ENCODE measurements at places on chromosomes 1 and 21.

DNA sequence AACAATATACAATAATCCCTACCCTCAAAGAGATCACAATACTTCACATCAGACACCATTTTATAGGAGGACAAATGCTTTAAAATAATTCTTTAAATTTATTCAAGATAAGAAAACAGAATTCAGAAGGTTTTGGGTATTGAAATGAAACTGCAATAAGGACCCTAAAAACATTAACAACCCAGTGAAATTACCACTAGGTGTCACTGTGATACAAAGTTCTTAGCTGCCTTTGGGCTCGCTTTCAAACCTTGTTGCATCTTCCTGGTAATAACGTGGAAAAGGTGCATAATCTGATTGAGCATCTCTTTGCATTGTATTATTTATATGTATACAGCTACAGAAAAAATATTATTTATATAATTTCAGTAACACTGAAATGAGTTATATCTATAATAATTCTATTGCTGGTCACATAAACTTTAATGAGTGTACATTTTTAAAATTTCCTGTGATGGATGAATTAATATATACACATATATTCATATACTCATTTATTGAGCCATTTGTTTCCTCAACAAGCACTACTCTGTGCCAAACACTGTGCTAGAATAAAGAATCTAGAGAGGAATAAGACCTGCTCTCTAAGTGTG, 185.2 kb downstream of the FAF1 start:
- DNase-seq, result no peak

- no peak for DNase-seq
Observed at GRCh38 chr1:240107058-240107684, 15.5 kb downstream of the FMN2 start.

- DNase-seq, result no peak
Observed at GRCh38 chr21:43774163-43774562, 1.9 kb downstream of the CSTB start.

- DNase-seq, result no peak
Observed at GRCh38 chr21:42840411-42841155, 38.8 kb downstream of the WDR4 start.

DNA sequence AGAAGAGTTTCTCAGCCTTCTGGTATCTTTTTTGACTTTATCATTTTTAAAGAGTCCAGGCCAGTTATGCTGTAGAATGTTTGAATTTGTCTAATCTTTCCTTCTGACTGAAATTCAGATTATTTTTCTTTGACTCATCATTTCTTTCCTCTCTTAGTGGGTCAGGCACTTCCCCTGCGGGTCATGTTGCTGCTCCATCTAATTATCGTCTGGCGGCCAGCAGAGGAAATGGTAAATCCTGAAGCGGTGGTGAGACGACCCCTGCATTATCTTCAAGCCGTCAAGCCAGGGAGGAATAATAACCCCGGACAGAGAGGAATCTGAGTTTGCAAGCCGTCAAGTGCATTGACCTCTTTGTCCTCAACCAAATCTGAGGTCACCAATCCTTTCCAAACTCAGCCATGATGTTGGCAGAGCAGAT, 102.1 kb downstream of the ADSS2 start:
- DNase-seq, result no peak

GRCh38 chr1:235254721-235255120, 73.3 kb downstream of the ARID4B start:
- DNase-seq, result no peak

DNA sequence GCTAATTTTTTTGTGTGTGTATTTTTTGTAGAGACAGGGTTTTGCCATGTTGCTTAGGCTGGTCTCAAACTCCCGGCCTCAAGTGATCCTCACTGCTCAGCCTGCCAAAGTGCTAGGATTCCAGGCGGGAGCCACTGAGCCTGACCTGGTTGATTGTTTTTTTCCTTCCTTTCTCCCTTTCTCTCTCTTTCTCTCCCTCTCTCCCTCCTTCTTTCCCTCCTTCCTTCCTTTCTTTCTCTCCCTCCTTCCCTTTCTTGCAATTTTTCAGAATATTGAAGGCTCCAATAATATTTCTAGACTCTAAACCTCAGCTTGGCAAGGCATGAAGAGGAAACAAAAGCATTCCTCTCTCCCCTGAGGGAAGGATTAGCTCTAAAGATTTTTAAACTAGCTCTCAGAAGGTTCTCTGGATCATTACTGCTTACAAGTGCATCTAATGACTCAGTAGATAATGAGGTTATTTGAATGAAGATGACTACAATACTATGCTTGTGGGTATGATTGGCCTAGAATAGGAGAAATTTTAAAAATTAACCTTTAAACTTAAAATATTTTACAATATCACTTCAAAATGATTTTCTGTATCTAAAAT, 68.5 kb upstream of the GADD45A start:
- no peak for DNase-seq

- no peak for DNase-seq
Observed at GRCh38 chr1:172431721-172432192, 11.3 kb downstream of the C1orf105 start.

- no peak for DNase-seq
Observed at GRCh38 chr1:169392406-169392805, 24.4 kb downstream of the BLZF1 start.

DNA sequence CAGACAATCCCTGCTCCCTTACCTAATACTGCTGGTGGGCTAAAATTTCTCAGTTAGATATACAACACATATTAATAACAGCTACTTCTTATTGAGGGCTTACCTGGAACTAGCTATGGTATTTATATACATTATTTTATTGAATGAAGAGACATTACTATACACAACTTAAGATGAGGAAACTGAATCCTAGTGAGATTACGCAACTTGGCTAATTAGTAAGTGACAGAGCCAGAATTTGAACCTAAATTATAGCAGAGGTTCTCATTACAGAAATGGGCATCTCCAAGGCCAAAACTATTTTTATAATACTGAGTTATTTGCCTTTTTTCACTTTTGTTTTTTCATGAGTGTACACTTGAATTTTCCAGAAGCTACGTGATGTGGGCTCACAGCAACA, 44.5 kb upstream of the SMYD2 start:
- DNase-seq, result no peak

DNA sequence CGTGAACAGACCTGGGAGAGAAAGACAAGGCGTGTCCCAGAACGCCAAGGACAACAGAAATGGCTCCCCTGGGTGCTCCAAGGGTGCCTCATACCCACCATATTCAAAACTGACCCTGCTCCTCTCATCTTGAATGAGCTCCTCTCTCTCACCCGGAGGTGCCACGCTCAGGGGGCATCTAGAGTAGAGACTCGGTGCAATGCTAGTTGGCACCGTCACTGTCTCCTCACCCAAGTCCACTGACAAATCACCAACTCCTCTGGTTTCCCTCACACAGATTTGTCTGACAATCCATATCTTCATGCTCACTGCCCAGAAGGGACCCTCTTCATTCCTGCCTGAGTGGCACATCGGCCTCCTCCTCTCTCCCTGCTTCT, 5.0 kb downstream of the TMEM125 start:
- DNase-seq, result no peak

DNA sequence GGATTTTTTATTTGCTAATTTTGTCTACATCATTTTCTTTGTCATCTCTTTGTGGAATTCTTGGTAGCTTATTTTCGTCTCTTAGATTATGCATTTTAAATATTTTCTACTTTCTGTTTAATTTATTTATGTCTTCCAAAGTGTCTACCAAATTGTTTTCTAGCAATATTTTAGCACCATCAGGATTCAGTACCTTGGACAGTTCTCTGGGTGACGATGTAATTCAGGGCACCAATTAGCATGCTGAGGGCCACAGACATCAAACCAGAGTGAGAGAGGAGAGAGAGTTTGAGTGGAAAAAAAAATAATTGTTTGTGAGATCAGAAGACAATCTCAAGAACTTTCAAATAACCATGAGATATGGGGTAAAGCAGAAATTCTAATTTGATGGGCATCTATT, 169.8 kb upstream of the CXADR start:
- no peak for DNase-seq

- no peak for DNase-seq
Observed at GRCh38 chr1:84722794-84723193, 32.5 kb upstream of the SSX2IP start.

DNA sequence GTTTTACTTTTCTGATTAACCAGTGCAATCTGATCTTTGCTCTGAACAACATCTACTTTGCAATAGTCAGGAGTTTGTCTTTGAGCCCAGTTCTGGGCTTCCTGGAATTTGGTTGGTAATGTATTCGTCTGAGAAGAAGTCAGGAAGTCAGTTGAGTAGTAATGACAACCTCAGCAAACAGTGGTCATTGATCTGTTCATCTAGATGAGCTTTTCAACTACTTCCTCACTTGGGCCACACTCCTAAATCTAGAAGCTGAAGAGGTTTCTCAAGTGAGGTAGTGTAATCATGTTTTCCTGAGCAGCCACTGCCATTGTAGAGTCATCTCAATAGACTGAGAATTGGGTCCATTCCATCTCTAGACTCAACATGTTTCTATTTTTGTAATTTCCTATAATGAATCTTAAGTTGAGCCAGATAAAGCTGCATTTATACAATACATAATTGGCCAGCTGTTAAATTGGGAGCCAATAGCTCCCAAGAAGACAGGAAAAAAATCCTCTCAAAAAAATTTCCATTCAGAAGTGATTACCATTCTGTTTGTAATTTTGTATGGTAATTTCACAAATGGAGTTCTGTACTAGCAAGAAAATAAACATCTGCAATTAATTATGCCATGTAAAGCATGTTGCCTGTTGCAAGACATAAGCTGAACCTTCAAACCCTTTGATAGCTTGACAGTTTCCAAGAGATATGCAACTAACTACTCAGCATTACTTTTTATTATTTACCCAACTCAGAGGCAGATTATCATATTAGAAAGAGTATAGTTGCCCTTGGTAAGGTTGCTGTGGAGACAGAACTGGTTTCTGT, 49.6 kb downstream of the WDR64 start:
- DNase-seq, result no peak

- no peak for DNase-seq
Observed at GRCh38 chr21:29194342-29194741, 63.9 kb downstream of the MAP3K7CL start.

DNA sequence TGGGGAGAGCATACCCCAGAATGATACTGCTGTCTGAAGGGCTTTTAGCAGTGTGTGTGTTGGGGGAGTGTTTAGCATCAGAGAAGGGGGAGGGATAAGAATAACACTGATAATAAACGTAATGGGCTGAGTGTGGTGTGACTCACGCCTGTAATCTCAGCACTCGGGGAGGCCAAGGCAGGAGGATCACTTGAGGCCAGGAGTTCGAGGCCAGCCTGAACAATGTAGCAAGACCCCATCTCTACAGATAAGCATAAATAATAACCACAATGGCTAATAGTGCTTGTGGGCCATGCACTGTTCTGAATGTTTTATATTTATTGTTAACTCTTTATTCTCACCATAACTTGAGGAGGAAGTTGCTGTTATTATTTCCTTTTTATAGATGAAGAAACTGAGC, 2.6 kb upstream of the LEFTY2 start:
- DNase-seq, result no peak

DNA sequence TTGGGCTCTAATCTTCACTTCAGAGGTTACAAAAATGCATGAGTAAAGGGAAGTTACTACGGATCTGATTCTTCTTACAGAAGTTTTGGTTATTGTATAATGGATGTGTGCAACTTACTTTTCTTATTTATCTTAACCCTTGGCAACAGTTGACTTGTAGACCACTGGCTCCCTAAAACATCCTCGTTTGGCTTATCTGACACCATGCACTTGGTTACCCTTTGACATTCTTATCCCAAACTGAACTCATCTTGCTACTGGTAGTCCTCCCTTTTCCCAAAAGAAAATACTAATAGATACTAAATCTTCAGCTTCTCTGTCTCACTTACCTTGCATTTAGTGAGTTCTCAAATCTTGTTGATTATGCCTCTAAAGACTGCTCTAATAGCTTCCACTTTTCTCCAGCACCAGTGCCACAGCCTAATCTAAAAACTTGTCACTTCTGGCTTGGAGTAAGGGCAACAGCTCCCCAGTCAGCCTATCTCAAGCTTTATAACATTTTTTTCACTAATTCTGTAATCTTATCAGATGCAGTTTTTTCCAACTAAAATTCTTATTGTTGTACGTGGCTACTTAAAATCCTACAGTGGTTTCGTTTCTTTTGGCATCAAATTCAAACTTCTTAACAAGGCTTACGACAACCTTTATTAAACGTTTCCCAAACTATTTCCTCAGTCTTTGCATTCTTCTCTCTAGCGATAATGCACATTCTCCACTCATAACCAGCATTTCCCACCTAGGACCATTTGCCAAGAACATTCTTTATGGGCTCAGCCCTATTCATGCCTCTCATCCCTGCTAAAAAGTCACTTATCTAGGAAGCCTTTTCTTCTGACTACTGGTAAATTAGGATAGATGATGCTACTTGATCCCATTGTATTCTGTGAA, 204.2 kb downstream of the KCNT2 start:
- DNase-seq, result no peak

DNA sequence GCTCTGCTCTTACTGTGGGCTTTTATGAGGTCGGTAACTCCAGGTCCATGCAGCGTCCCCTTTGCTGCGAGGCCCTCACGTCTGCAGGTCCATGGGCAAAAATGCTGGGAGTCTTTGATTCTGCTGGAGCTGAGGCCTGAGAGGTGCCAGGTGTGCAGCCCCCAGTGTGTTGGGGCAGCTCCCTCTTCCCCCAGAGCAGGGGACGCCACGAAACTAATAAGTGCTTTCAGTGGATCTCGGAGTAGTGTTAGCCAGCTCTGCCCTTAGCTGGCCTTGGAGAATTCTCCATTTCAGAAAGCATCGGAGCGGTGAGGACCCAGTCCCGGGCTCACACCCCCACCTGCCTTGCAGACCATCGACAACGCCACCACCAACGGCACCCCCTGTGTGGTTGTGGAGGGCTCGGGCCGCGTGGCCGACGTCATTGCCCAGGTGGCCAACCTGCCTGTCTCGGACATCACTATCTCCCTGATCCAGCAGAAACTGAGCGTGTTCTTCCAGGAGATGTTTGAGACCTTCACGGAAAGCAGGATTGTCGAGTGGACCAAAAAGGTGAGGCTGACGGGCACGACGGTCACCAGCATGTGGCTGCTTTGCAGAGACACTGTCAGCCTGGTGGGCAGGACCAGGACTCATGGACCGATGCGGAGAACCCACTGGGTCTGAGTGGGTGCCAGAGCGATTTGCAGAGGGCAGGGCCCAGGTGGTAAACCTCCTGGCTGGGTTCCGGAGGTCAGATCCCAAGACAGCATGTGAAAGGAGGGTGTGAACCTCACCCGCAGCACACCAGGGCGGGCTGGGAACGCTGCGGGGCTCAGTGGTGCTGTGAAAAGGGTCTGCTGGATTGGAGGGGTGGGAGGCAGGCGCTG, 25.5 kb downstream of the TRPM2 start:
- no peak for DNase-seq

GRCh38 chr1:231512147-231512698, 16.2 kb upstream of the TSNAX start:
- DNase-seq, result no peak

- peak; percentile 90 for DNase-seq
Observed at GRCh38 chr1:9289090-9289534, 3.6 kb upstream of the SPSB1 start.

DNA sequence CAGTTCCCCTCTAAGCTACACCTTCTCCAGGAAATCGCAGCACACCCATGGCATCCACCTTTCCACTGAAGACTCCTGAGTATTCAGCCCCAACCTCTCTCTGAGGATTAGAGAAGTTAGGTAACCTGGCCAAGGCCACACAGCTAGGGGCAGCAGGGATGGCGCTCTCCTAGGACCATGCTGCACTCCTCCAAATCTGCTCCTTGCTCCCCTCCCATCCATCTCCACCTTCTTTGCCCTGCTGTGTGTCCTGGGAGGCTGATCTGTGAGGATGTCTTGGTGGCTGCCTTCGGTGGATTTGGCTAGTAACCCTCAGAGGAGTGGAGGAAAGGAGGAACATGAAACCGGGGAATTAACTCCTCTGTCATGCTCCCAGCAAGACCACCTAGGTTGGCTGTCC, 20.0 kb upstream of the PROK1 start:
- no peak for DNase-seq

- DNase-seq, result no peak
Observed at GRCh38 chr1:14763977-14764376, 165.5 kb downstream of the KAZN start.

Data from stimulated activated CD8-positive, alpha-beta memory T cell treated with anti-CD3 and anti-CD28 coated beads, Interleukin-4, amount 100 ng/mL, for 1 hour (primary cell).